Esophagus muscularis mucosa (tissue), 4 donors: ENCODE measurements at places on chromosomes 5 and 9. TPM values are rescaled to one million over a fixed set of nuclear protein-coding genes. Genes with fewer than 3 reads are reported as not detected.

GRCh38 chr5:55868846-55869245, 17.7 kb downstream of the IL31RA start:
- no peaks in the 10 kb centered on the region for H3K36me3 ChIP-seq
- H3K4me1 ChIP-seq, result no peaks in the 10 kb centered on the region
- H3K27ac ChIP-seq, result no peak overlapping the region
- H3K4me3 ChIP-seq, result no peak overlapping the region

Gene LRRTM2
- total RNA-seq, result 0.42 TPM

Gene ACTBL2
- not detected for total RNA-seq

Gene SLC6A19
- not detected for total RNA-seq

Gene SLC45A2
- not detected for total RNA-seq

DNA sequence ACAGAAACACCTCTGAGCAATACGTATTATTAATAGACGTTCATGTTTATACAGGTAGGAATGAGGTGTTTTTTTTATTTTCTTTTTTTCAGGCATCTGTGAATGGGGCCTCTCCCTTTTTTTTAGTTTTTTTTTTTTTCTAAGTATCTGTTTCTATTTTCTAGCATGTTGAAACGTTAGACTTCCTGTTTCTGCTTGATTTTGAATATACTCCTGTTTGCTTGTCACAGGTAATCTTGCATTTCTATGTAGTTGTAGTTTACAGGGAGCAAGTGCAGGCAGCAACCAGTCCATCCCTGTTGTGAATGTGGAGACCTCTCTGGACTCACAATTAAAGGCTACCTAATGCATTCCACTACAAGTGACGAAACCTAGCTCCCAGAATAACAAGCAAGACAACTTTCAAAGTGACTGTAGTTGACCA, 22.8 kb upstream of the TNFAIP8 start:
- DNase-seq, result no peak
- H3K36me3 ChIP-seq, result no peaks in the 10 kb centered on the region

Gene SHROOM1
- total RNA-seq, result 21.2 TPM
